ENCODE measurements at places on chromosomes 4 and X.

DNA sequence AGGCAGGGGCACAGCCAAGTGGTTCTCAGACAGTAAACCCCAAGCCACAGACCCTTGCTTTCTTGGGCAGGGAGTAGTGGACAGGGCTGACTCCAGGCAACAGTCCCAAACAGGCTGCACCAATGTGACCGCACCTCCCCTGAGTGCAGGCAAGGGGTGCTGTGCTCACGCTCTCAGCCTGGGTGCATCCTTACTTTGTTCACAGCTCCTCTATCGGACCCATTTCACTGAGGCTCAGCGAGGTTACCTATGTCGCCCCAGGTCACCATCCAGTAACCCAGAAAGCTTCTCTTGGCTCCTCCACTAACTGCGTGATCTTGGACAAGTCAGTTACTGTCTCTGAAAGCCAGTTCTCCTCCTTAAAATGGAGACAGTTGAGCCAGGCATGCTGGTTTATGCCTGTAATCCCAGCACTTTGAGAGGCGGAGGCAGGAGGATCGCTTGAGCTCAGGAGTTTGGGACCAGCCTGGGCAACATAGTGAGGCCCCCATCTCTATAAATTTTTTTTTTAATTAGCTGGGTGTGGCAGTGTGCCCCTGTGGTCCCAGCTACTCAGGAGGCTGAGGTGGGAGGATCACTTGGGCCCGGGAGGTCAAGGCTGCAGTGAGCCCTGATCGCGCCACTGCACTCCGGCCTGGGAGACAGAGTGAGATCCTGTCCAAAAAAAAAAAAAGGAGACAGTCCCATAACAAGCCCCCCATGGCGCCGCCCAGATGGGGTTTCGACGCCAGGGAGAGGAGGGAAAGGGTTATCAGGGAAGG lies 823 bp upstream of the MAN2B2 start:
- DNase-seq: no peak

GRCh38 chr4:181301735-181302710 lies 941.2 kb upstream of the TENM3 start:
- DNase-seq: no peak

GRCh38 chrX:49155243-49155899 lies 7.2 kb upstream of the MAGIX start:
- DNase-seq: peak; percentile 82

- DNase-seq: no peak
Measured at GRCh38 chrX:97597954-97598353, 714.2 kb downstream of the RPA4 start.

DNA sequence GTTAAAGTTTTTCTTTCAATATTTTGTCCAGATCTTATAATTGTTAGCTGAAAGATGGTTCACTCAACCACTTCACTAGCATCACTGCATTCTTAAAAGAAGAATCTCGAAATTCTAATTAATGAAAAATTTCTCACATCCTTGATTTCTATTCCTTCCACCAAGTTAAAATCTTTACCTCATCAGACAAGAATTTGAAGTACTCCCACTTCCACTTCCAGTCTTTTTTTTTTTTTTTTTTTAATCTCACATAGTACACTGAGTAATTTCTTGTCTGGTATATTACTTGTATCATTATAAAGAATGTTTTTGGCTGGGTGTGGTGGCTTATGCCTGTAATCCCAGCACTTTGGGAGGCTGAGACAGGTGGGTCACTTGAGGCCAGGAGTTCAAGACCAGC lies 73.2 kb downstream of the FBXW7 start:
- no peak for DNase-seq

DNA sequence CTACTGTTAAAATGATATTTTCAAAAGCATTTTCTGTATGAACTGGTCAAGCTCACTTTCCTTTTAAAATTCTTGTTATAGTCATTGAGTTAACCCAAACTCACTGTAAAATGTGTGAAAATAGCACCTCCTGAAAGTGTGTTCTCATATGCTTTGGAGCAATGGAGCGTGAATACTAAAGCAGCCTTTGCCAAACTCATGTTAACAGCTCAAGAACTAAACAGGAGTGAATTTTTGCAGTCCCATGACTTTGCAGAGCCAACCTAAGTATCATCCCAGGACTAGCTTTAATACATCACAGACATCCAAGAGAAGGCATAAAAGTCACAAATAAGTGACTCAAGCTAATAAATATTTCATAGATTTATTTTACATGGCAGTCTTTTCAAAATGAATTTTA lies 2.3 kb downstream of the AMMECR1 start:
- peak; percentile 65 for DNase-seq

GRCh38 chrX:106178826-106179225 lies 10.7 kb downstream of the PWWP3B start:
- no peak for DNase-seq

DNA sequence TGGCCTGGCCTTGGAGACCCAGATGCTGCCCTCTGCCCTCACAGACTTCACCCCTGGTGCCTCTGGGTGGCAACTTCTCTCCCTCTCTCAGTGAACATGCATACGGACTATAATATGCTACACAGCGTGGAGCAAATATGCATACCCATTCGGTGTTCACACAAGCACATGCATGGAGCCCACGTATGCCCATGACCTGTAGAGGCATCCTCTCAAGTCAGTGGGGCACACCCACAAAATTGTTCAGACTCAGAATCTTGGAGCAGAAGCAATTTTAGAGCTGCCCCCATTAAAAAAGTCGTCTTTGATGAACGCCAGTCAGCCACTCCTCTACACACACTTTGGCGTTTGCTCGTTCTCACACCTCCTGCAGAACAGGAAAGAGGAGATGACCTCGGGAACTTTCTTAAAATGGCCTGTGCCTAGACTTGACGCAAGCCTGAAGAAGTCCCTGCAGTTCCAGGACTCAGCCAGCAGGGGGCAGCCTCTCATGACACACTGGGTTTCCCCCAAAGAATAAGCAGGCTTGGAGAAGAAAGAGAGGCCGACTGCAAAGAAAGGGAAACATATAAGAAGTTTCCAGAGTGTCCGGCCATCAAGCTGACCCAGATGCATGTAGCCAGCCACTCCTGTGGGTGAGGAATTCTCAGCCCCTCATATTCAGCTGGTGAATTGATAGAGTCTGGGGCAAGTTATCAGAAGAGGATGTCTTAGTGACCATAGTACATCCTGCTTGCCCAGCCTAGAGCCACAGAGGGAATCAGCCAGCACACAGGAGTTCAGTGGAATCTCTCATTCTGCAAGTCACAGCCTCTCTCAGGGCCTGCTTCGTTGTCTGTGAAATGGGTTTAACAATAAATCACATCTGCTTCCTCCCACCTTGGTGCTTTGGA lies 17.3 kb downstream of the APLN start:
- peak; percentile 72 for DNase-seq

GRCh38 chr4:13441506-13441905 lies 42.6 kb downstream of the RAB28 start:
- DNase-seq: no peak

- no peak for DNase-seq
Measured at GRCh38 chr4:38489011-38489861, 174.8 kb upstream of the KLF3 start.

- peak; percentile 39 for DNase-seq
Measured at GRCh38 chrX:23784470-23785331, 1.7 kb downstream of the SAT1 start.
